GDM1 (cell line): ENCODE measurements at places on chromosomes 12 and 14.

DNA sequence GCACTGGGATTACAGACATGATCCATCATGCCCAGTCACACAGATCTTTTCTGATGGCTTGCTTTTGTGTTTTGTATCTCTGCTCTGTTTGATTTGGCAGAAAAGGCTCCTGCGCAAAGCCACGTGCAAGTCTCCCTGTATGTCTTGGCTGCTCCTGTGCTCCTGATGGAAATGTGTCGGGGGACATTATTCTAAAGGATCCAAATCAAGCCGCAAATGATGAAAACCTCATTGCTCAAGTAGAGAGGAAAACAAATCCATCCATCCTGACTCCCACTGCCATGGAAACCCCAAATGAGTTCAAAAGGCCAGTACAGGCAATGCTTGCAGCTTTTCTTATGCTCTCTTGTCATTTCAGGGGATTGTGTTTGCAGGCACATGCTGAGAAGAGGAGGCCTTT is 93.8 kb downstream of the NDUFA12 start:
- DNase-seq = no peak

GRCh38 chr14:63573581-63573980 is 30.4 kb upstream of the PPP2R5E start:
- no peak for DNase-seq

DNA sequence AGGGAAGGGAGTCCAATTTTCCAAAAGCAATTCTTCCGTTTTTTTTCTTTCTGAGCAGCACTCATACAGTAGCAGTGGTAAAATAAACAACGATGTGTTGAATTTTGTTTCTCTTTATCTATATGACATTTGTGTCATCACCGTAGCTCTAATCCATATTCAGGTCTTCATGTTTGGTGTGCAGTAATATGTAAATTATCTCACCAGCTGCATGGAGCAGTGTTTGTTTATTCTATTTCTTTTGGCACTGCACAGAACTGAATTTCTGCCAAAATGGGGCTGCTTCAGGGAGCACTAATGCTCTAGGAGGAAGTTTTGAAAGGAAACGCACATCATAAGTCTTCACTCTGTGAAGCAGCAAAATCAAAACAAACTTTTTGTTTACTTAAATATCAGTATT is 130.0 kb upstream of the NPAS3 start:
- DNase-seq = no peak

DNA sequence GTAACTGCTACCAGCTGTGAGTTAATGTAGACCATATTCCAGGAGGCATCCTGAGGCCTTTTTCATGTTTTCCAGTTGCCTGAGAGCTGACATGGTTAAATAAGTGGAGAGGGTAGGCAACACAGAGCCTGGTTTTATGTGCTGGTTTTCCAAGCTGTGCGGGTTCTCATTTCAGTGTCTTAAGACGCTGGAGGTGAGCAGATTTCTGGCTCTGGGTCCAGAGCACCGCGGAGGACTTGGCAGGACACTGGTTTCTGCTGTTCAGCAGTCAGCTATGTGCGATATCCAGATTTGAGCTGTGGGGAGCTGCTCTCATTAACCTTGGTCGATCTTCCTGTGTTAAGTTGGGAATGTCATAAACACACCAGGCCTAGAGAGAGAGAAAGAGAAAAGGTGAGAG is 680.8 kb downstream of the BCL11B start:
- no peak for DNase-seq

DNA sequence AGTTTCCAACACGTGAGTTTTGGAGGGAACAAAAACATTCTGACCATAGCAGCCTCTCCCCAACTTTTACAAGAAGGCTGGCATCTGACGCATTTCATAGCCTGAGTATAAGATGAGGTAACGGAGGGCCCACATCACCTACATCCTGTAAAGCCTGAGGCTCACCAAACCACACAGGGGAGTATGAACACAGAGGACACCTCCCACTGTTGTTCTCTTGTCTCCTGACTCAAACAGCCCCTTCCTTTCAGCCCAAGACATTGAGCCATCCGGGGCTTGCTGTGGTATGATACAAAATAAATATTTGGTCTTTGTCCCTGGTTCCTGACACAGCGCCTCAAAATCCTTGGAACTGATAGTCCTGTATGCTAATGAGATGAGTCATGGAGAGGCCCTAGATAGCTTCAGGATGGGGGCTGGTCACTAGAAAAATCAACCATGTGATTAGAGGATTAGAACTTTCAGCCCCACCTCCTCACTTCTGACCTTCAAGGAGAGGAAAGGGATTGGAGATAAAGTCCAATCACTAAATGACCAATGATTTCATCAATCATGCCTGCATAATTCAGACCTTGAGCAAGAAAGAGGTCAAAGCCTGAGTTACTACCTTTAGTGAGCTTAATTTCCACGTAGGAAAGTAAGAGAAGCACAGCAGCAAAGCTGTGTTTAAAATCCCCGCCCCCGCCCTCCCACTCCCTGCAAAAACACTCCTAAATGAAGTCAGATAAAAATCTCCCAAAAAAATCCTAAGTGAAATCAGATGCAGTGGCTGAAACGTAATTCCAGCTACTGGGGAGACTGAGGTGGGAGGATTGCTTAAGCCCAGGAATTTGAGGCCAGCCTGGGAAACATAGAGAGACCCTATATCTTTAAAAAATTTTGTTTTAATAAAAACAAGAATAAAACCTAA is 236.4 kb downstream of the PCNX1 start:
- DNase-seq = no peak

DNA sequence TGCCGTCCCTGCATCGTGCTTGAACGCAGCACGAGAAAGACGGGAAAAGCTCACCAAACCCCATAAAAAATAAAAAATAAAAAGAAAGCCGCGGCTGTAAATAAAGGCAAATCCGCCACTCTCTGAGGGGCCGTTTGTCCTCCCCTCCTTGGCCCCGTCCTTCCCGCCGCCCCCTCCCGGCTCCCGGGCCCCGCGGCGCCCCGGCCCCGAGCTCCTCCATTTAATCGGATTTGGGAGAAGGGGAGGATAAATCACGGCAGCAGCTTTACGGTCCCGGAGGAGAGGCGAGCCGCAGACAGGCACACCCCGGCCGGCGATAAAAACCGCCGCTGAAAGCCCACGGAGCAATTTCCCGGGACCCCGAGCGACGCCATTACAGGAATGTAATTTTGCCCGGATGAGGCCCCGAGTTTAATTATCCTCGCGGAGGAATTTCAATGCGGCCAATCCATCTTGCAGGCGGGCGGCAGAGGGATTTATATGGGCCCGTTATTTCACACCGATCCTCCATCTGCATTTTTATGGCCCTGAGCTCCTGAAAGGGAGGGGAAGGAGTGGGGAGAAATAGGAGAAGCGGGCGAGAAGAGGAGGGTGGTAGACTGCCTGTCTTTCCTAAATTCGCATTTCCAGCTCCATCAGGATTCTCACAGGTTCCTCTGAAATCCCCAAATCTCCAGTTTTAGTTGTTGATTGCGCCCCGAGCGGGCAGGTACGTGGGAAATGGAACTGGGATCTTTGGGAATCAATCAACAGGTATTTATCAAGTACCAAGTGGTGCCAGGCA is 1.3 kb upstream of the ATP5MC2 start:
- DNase-seq = no peak
